ENCODE measurements at places on chromosomes 11 and 22.

DNA sequence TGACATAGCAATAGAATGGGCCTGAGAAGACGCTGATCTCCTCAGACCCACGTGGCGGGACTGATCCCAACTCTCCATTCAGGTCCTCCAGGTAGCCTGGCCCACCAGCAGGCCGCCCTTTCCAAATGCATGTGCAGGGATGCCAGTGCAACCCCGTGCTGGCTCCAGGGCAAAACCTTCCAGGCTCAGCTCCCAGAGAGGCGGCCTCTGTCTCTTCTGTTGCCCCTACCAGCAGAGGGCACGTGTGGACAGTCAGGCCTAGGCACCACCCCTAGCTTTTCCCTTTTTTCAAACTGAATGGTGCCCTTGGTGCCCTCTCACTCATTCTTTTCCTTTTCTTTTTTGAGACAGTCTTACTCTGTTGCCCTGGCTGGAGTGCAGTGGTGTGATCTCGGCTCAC, 121.7 kb downstream of the OSBP2 start:
- no peak for DNase-seq

DNA sequence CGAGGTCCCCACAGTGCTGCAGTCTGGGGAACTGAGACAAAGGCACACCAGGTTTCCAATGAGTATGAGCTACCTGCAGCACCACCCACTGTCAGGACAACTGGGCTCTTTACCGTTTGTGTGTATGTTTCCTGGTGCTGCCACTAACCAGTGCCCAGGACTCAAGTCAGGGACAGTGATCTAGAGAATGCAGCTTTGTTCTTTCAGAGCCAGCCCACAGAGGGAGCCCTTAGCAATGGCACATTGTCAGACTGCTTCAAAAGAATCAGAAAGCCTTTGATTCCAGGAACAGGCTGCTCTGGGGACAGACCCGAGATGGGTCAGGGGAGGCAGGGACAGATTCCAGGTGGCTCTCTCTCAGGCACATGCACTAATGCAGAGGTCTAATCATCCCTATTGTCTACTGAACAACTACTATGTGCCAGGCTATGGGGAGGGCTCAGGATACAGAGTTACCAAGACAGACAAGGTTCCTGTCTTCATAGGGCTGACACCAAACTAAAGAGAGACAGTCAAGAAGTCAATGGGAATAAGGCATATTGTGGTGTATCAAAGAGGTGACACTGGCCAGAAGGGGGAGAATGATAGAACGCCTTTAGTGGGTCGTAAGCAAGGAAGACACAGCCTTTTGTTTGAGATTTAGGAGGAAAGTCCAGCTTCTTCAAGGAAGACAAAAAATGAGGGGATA, 103.7 kb downstream of the VPREB1 start:
- no peak for DNase-seq

DNA sequence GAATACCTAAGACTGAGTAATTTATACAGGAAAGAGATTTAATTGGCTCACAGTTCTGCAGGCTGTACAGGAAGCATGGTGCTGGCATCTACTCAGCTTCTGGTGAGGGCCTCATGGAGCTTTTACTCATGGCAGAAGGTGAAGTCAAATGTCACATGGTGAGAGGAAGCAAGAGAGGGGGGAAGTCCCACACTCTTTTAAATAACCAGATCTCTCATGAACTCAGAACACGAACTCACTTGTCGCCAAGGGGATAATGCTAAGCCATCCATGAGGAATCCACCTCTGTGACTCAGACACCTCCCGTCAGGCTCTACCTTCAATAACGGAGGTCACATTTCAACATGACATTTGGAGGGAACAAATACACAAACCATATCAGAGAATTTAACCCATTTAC, 42.2 kb downstream of the BIRC2 start:
- no peak for DNase-seq

GRCh38 chr22:40042312-40042711, 47.6 kb downstream of the FAM83F start:
- no peak for DNase-seq

DNA sequence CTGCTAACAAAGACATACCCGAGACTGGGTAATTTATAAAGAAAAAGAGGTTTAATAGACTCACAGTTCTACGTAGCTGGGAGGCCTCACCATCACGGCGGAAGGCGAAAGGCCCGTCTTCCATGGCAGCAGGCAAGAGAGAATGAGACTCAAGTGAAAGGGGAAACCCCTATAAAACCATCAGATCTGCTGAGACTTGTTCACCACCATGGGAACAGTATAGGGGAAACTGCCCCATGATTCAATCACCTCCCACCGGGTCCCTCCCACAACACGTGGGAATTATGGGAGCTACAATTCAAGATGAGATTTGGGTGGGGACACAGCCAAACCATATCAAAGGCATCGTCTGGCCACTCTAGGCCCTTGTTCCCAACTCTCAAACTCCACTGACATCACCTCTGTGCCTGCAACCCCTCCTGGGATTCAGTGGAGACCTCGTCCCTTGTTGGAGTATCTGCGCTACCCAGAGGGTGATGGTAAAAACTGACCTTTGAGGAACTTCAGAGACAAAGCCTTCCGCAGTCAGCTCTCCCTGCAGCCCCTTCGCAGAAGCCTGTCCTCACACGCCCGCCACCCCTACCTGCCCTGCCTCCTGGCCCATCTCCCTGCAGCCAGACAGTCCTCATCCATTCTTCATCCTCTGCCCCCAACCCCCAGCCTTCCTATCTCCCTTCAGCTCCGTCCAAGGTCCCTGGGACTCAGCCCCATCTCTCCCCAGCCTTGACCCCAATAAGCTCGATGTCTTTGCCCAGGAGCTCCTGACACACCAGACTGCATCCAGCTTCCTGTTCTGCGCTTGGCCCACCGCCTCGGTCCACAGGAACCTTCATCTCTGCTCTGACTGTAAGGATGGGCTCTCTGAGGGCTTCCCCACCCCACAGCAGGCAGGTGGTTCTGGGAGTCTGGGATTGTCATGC, 15.8 kb downstream of the CCND1 start:
- no peak for DNase-seq

DNA sequence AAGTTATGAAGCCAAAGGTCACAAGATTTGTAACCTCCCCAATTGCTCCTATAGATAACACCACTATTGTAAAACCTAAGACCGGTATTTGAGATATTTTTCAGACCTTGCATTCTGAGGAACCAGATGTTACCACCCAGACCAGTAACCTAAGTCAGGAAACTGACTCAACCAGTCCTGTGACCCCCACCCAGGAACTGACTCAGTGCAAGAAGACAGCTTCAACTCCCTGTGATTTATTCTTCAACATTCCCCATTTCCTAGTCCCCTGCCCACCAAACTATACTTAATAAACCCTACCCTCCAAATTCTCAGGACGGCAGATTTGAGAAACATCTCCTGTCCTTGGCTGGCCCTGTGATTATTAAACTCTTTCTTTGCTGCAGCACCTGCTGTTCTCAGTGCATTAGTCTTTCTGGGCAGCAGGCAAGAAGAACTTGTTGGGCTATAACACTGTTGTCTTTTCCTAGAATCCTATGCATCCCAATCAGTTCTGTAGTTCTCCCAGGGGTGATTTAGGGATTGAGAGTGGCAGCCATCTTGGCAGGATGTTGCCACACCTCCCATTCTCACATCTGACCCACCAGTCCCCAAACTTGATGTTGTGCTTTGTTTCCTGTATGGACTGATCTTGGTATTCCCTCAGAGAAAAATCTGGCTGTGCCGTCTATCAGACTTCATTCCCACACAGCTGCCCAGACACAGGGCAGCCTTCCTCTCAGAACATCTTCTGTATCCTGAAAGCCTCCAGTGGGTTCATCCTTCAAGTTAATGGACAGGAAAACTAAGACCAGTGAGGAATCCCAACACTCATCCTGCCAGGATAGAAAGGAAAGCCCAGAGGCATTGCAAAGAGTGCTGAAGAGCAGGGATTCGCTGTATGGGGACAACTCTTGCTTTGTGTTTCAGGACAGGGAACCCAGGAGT, 104.0 kb downstream of the PDE2A start:
- no peak for DNase-seq

DNA sequence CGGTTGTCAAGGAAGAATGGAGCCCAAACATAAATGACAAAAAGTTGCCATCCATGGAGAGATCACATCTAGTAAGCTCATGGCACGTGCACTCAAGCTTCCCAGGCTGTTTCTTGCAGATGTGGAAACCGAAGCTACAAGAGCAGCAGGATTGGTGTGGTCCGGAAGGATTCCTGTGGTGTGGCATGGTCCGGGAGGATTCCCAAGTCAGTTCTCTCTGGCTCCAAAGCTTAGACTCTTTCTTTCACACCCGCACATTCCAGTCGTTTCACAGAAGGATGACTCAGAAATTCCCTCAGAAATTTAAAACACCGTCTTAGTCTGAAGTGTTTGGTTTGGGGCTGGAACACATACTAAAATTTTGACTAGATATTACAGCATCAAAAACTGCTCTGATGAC, 78.0 kb upstream of the DRD2 start:
- no peak for DNase-seq

DNA sequence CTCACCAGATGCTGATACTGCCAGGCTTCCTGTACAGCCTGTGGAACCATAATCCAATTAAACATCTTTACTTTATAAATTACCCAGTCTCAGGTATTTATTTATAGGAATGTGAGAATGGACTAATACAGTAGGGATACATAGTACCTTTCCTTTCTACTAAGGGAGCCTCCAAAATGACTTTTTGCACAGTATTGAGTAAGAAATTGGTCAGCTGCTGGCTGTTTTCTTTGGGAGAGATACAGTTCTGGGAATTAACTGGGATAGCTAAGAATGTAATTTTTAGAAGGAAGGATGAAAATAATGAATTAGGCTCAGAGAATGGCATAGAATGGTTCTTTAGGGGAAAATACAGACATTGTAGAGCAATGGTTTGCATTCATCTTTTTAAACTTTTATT, 426.0 kb upstream of the DDI1 start:
- no peak for DNase-seq

DNA sequence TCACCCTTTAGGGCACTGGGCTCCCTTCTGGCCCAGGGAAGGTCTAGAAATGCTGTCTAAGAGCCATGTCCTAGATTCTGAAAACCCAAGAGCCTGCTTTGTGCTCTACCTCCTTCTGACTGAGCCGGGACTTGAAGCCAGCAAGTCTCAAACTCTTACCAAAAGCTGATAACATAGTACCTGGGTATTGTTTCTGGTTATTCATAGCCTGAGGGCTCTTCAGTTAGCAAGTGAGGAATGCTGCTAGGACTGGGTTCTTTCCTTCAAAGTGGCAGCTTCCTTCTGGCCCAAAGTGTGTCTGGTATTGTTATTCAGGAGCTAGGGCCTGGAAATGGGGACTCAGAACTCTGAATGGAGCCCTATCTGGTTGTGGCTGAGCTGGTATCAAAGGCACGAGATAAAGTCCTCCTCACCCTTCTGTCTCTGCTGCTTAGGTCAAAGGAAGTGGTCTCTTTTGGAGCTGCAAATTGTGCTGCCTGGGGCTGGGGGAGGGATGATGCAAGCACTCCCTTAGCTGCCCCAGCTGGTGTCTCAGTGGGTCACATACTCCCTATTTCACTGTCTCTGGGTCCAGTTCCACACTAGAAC, 696.0 kb upstream of the CCDC179 start:
- DNase-seq: no peak

GRCh38 chr11:63586451-63587166, 23.4 kb upstream of the PLAAT2 start:
- no peak for DNase-seq

DNA sequence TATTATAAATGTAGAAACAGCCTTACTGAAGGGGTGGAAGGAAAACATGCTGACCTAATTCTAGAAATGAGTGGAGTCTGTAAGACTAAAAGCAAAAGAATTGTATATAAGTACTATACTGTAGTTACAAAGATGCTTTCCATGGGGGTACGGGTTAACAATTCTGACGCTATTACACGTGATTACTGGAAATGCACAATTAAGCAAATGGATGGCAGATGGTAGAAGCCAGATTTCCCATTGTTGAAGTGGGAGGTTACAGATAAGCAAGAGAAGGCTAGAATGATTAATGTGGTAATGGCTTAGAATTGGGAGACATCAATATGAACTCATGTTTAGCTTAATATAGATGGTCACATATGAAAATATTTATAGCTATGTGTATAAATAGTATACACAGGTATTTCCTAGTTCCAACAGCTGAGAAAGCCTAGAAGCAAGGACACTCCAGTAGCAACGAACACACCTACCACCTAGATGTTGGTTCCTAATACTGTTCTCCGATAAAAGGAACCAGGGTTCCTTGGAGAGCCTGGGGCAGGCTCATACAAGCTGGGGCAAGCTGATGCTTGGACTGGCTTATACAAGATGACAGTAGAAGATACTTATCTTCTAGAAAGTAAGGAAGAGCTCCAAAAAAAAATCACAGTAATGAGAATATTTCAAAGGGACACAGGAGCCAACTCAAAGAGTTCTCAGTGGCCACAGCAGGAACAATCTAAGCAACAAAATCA, 13.5 kb downstream of the SMC1B start:
- DNase-seq: no peak

DNA sequence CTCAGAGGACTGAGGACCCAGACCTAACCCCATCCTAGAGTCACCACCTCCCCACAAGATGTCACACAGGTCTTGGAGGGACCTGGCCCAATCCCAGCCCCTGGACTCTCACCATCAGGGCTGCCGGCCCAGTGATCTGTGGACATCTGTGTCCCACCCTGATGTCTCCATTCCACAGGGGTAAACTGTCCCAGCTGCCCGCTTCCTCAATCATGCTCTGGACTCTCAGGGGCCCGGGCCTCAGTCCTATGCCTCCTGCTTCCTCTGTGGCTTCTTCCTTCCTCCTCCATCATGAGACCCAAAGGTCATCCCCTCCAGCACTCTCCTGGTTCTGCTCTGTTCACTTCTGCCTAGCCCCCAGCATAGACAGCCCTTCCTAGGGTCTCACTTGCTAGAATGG, 32.2 kb downstream of the ARAP1 start:
- no peak for DNase-seq

GRCh38 chr11:57729479-57729878, 11.8 kb upstream of the SELENOH start:
- no peak for DNase-seq

DNA sequence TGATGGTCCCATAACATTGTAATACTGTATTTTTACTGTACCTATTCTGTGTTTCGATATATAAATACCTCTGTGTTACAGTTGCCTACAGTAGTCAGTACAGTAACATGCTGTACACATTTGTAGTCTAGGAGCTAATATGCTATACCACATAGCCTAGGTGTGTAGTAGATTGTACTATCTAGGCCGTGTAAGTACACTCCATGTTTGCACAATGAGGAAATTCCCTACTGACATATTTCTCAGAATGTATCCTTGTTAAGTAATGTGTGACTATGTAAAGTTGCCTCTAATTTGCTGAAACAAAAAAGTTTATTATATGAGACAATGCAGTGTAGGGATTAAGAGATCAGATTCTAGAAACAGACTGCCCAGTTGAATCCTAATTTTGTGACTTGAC, 21.3 kb downstream of the CAPRIN1 start:
- no peak for DNase-seq

DNA sequence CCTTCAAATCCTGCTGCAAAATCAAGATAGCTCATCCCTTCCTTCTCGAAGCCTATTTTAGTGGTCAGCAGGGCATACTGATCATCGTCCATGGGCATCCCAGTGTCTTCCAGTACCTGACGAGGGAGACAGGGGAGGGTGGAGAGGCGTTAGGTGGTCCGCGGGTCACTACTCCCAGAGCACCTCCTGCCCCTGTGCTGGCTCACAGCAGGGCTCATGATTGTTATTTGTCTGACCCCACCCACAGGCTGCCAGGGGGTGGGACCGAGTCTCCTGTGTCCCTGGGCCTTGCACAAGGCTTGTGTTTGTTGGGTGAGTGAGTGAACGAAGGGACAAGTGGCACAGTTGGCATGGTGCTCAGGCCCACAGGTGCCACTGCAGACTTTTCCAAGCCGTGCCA, 177.0 kb downstream of the EFCAB6 start:
- no peak for DNase-seq

Data from KG1 (cell line).